ENCODE measurements at places on chromosomes 11 and 22. TPM values are rescaled to one million over a fixed set of nuclear protein-coding genes. Genes with fewer than 3 reads are reported as not detected.

DNA sequence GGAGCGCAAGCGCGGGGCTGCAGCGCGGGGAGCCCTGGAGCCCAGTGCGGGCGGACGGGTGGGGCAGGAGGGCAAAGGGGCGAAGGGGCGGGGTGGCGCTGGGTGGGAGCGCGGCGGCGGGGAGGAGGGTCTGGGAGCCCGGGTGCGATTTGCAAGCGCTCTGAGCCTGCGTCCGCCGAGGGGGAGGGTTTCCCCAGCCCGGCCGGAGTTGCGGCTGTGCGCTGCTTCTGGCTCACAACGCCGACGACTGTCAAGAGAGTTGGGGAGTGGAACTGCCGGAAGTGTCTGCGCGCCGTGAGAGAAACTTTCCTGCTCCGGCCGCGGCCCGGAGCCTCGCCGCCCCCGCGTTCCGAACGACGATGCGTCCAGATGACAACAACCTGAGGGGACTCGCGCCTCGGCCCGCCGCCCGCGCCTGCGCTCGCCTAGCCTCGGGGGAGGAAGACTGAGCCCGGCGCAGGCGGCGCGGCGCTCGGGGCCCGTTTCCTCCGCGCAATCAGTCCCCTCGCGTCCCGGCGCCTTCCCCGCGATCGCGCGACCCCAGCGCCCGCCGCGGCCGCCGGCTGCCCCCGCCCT, at the start of gene ARHGAP42:
Gene ARHGAP42, plus strand, starts transcription at position 235 of the 576 bp plus-strand sequence. CDS start 391 bp downstream, outside the sequence.
- H3K4me1 ChIP-seq = no peaks in the 10 kb centered on the region
- peak within 1 kb of the TSS; percentile 66 for H3K27ac ChIP-seq
- DNase-seq = peak; percentile 76
- H3K27me3 ChIP-seq = no peaks in the 10 kb centered on the region

DNA sequence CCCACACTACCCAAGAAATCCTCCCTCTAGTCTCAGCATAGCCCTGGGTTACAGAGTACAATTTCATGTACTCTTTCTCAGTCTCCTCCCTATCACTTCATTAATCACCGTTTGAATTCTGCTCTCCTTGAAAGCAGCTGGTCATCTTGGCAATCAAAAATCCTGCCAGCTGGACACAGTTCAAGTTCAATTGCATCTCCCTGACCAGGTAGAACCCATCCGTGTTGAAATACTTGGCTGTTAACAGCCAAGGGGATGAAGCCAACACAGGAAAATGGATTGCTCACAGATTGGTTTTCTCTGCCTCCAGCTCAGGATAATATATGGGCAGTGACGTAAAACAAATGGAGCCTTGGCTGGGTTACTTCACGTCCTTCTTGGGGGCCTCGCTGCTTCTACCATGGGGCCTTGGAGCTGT, 55.1 kb upstream of the GRK3 start:
- no peak overlapping the region for H3K4me3 ChIP-seq
- H3K27ac ChIP-seq = no peak overlapping the region
- no peaks in the 10 kb centered on the region for H3K27me3 ChIP-seq

Gene MS4A8
- total RNA-seq = 6.3 TPM

Gene GP1BB
- total RNA-seq = 0.45 TPM

Gene WBP2NL
- 1.1 TPM for total RNA-seq

DNA sequence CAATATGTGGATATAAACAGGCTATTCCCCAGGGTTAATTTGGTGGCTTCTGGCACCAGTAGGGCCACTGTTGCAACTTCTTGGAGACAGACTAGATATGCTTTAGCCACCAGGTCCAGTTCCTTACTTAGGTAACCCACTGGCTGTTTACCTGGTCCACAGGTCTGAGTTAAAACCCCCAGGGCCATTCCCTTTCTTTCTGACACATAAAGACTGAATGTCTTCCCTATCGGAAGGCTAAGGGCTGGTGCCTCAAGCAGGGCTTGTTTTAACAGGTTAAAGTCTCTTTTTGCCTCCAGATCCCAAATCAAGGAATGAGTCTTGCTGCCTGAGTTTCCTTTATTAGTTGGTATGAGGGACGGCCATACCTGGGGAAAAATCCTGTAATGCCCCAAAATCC, 1052.7 kb upstream of the CNTN5 start:
- H3K4me1 ChIP-seq = no peaks in the 10 kb centered on the region
- no peaks in the 10 kb centered on the region for H3K27me3 ChIP-seq
- H3K36me3 ChIP-seq = no peaks in the 10 kb centered on the region
- H3K4me3 ChIP-seq = no peak overlapping the region
- no peak overlapping the region for H3K27ac ChIP-seq
- no peak for DNase-seq

DNA sequence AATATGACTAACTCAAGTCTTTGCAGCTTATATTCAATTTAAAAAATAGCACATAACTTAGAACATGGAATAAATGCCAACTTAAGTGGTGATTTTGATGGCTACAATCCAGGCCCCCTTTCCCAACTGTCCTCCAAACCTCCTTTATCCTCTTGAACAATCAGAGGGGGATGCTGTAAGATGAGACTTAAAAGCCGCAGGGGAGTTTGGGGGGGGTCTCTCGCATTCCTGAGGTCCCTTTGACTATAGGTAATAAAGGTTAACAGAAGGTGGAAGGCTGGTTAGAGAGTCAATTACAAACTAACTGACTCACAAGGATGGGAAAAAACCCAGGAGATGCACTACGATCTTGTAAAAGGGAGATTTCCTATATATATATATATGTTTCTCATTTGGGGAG, 101.8 kb downstream of the KIRREL3 start:
- no peak for DNase-seq
- H3K27me3 ChIP-seq = no peaks in the 10 kb centered on the region
- H3K27ac ChIP-seq = no peak overlapping the region
- H3K4me1 ChIP-seq = no peaks in the 10 kb centered on the region

DNA sequence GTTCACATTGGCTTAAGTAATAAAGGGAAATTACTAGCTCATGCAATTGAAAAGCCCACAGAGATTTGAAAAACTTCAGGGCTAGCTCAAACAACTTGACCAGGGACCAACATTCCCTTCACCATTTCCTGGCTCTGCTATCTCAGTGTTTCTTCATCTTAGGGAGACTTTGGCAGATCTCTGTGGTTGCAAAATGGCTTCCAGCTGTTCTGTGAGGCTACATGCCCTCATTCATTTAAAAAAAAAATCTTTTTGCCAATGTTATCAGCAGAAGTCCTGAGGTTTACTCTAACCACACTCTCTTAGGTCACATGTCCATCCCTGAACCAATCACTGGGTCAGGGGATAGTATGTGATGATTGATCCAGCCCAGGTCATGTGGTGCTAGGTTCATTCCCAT, 13.9 kb upstream of the RASSF10 start:
- no peaks in the 10 kb centered on the region for H3K4me1 ChIP-seq
- H3K36me3 ChIP-seq = no peaks in the 10 kb centered on the region
- no peak for DNase-seq
- H3K27me3 ChIP-seq = no peaks in the 10 kb centered on the region

DNA sequence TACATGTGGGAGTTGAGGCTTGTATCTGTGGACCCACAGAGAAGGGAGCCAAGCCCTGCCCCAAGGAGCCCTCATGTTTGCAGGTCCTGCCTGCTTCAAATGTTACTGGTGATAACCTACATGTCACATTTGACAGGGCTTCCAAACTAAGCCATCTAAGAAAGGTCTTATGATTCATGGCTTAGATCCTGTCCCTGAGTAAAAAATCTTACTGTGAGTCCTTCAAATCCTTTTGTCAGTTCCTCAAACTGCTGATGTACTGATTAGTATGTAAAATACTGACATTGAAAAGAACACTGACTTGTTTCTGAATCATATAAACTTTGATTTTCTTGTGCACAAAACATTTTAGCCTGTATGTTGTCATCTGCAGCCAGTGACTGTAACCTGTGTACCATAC, 1.0 kb upstream of the PANX1 start:
- no peaks in the 10 kb centered on the region for H3K27me3 ChIP-seq
- H3K27ac ChIP-seq = peak overlapping the region; percentile 89
- H3K4me1 ChIP-seq = no peaks in the 10 kb centered on the region
- DNase-seq = no peak

- H3K27me3 ChIP-seq = no peaks in the 10 kb centered on the region
- no peaks in the 10 kb centered on the region for H3K36me3 ChIP-seq
- no peaks in the 10 kb centered on the region for H3K4me1 ChIP-seq
- no peak overlapping the region for H3K4me3 ChIP-seq
- no peak for DNase-seq
Observed at GRCh38 chr11:99316776-99317520, 296.2 kb downstream of the CNTN5 start.

DNA sequence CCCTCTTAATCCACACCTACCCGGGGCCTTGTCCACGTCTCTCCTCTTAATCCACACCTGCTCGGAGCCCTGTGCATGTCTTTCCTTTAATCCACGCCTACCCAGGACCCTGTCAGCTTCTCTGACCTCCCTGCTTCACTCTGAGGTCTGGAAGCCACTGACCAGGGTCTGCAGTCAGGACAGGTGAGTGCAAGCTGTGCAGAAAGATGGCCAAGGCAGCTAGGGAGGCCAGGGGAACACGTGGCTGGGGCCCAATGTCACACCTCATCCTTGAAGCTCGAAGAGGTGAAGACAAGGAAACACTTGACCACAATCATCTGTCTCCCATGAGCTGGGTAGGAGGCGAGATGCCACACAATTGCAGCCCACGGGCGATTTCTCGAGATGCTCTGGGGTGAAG, 1516.9 kb downstream of the BRD1 start:
- H3K4me1 ChIP-seq = no peaks in the 10 kb centered on the region
- H3K4me3 ChIP-seq = no peak overlapping the region
- DNase-seq = peak; percentile 6
- no peaks in the 10 kb centered on the region for H3K27me3 ChIP-seq

- no peak overlapping the region for H3K4me3 ChIP-seq
- H3K27ac ChIP-seq = no peak overlapping the region
- H3K27me3 ChIP-seq = no peaks in the 10 kb centered on the region
- H3K36me3 ChIP-seq = peaks cover 7% of the 10 kb centered on the region
Observed at GRCh38 chr11:108351468-108351867, 115.9 kb downstream of the C11orf65 start.

- H3K4me3 ChIP-seq = no peak overlapping the region
- no peaks in the 10 kb centered on the region for H3K27me3 ChIP-seq
- H3K27ac ChIP-seq = no peak overlapping the region
- no peaks in the 10 kb centered on the region for H3K36me3 ChIP-seq
- DNase-seq = no peak
Observed at GRCh38 chr11:70886676-70887541, 365.5 kb downstream of the SHANK2 start.

DNA sequence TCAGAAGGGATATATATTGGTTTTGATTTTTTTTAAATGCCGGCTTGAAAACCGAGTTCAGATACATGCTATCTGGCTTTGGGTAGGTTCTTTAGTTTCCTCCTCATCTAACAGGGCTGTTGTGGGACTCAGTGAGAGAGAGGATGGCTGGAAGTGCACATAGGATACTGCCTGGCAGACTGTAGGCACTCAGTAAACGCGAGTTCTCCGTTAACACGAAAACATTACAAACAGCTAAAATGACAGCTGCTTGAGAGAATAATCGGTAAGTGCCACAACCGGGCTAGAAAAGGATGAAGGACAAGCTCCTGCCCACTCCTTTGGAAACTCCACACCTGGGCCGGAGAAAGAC, 369 bp downstream of the XRRA1 start:
- peak overlapping the region; percentile 61 for H3K4me3 ChIP-seq
- H3K27me3 ChIP-seq = no peaks in the 10 kb centered on the region
- H3K36me3 ChIP-seq = no peaks in the 10 kb centered on the region
- no peaks in the 10 kb centered on the region for H3K4me1 ChIP-seq
- DNase-seq = no peak

GRCh38 chr11:94669023-94669422, 99.1 kb upstream of the AMOTL1 start:
- H3K4me1 ChIP-seq = no peaks in the 10 kb centered on the region
- H3K27me3 ChIP-seq = no peaks in the 10 kb centered on the region

Gene VPS37C
- 35.4 TPM for total RNA-seq

DNA sequence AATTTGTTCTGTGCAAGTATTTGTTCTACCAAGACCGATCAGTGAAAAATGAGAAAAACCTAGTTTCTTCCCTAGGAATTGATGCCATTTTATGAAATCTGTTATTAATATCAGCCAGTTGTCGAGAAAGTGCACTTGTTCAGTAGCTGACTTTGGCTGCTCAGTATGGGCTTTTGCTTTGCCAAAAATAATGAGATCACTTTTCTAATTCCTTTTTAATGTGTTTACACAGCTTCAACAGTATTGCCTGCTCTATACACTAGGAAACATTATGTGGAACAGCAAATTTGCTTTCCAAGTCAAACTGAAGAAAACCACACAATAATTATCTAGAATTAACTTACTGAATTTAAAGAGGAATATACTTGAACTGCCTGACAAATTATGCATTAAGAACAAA, 34.4 kb downstream of the SCUBE2 start:
- H3K4me1 ChIP-seq = no peaks in the 10 kb centered on the region
- no peak for DNase-seq
- H3K27me3 ChIP-seq = no peaks in the 10 kb centered on the region
- no peaks in the 10 kb centered on the region for H3K36me3 ChIP-seq
- no peak overlapping the region for H3K4me3 ChIP-seq
- no peak overlapping the region for H3K27ac ChIP-seq

DNA sequence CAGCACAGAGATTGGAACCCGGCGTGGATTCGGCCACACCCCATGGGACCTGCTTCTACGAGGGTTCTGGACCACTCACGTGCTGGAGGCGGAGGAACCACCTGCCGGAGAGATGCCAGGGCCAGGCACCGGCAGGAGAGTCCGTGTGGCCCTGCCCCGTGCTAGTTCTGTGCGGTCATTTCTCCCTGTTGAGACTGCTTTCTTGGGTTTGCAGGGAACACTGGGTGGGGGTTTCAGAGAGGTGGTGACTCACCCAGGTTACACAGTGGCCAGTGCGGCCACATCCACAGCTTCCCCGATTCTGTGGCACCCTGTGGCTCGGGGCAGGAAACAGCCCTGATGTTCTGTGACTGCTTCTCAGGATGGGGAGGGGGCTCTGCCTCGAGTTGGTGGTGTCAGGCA, 3.6 kb upstream of the PHLDA2 start:
- H3K4me3 ChIP-seq = no peak overlapping the region
- no peaks in the 10 kb centered on the region for H3K27me3 ChIP-seq
- peaks cover under 1% of the 10 kb centered on the region for H3K4me1 ChIP-seq
- no peak overlapping the region for H3K27ac ChIP-seq

Gene CDC42EP1
- total RNA-seq = 66.1 TPM

Gene RFPL3
- total RNA-seq = not detected

DNA sequence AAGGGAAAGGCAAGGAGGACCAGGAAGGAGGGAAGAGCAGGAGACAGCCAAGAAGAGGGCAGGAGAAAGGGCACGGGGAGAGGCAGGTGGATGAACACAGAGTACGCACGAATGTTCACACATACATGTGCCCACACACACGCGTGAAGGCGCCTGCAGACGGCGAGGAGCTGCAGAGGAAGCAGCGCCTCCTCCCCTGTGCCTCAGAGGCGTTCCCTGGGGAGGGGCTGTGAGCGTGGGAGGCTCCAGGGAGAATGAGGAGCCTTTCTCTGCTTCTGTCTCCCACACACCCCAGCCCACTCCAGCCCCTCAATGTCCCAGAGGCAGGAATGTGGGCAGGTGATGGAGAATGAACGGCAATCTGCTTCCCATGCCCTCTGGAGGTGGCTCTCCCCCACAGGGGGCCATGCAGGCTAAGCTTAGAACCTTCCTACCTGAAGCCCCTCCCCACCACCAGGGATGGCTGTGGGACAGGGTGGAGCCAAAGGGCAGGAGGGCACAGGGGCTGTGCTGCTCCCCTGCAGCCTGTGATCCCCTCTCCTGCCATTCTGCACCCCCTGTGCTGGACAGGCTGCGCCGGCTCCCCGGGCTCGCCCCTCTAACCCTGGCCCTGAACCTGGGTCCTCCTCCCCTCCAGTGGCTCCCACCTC, 25.3 kb downstream of the PPM1F start:
- H3K4me3 ChIP-seq = no peak overlapping the region
- no peak for DNase-seq
- H3K27ac ChIP-seq = no peak overlapping the region
- no peaks in the 10 kb centered on the region for H3K4me1 ChIP-seq
- no peaks in the 10 kb centered on the region for H3K36me3 ChIP-seq

GRCh38 chr11:65213322-65214211, 31.8 kb downstream of the CAPN1 start:
- H3K36me3 ChIP-seq = peaks cover 7% of the 10 kb centered on the region
- peaks cover 9% of the 10 kb centered on the region for H3K4me1 ChIP-seq
